ENCODE measurements at places on chromosomes 1 and 21.
A peak's percentile ranks its signal among the peaks of the same experiment; 100 is the strongest.

- DNase-seq = no peak
Observed at GRCh38 chr1:170694172-170694926, 30.4 kb downstream of the PRRX1 start.

GRCh38 chr21:39542736-39543135 lies 70.0 kb upstream of the B3GALT5 start:
- DNase-seq = no peak

DNA sequence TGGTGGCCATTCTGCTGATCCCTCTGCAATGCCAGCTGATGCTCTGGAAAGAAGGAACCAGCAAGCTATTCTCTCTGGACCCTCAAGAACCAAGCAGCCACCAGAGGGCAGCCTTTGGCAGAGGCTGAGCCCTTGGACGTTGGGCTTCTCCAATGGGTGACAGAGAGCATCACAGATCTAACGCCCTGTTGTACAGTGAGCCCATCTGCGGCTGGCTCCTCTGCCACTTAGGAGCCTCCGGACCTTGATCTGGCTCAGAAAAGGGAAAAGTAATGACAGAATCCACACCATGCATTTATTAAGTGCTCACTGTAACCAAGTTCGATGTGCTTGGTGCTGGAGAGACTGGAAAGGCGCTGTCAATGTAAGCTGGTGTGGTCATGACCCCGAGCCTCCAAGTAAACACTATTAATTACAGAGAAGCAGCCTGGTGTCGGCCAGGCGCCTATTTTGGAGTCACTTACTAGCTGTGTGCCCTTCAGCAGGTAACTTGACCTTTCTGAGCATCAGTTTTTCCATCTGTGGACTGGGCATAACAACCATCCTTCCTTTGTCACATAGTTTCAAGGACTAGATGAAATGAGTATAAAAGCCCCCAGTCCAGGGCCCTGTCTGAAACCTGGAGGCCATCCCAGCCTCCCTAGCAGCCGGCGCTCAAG lies 34.9 kb downstream of the ECE1 start:
- peak; percentile 50 for DNase-seq

- DNase-seq = no peak
Observed at GRCh38 chr1:89594096-89594740, 38.7 kb upstream of the LRRC8C start.

GRCh38 chr1:1298861-1299685 lies 8.7 kb downstream of the ACAP3 start:
- no peak for DNase-seq

GRCh38 chr1:67468066-67468718 lies 38.0 kb upstream of the SERBP1 start:
- DNase-seq = no peak

- DNase-seq = no peak
Observed at GRCh38 chr1:9420835-9421532, 118.3 kb upstream of the SLC25A33 start.

DNA sequence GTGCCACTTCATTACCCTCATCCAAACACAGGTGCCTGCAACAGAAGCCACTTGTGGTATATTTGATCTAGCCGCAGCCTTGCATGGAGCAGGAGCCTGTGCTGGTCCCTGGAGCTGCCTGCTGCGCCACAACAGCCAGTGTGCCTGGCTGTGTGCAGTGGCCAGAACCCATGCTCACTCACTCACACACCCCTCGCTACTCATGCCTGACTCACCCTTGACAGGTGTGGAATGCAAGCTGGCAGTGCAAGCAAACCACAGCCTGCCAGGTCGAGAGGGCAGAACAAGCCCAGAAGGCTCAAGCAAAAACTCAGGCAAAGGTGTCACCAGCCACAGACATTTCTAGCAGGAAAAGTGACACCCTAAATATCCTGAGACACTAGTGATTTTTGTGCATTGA lies 1510.9 kb downstream of the KCNT2 start:
- DNase-seq = no peak

Measured in fibroblast of skin of left biceps (primary cell).